ENCODE measurements at places on chromosomes 12 and 14. TPM values are rescaled to one million over a fixed set of nuclear protein-coding genes. Genes with fewer than 3 reads are reported as not detected.

KCNC2 gene
- total RNA-seq, result not detected

DNA sequence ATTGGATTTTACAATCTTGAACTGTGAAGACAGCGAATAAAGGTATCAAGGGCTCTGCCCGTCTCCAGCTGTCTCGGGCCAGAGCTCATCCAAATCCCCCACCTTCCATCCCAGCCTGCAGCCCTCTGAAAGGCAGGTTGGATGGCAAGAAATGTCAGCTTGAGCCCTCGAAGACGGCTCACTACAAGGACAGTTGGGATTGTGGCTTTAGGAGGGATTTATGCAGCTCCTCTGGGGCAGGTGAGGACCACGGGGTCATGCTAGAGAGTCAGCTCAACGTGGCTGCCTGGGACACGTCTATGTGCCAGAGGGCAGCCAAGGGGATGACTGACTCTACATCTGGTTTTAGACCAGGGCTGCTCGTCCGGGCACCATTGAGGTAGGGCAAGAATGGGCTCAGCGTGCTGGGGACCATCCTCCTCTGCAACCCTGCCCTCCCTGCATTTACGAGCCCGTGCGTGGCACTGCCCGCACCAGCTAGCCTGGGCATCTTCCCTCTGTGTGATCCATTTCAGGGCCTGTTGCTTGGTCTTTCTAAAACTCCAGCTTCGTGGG lies 16.2 kb downstream of the MVK start:
- no peak overlapping the region for H3K4me3 ChIP-seq
- H3K27ac ChIP-seq, result no peak overlapping the region
- H3K36me3 ChIP-seq, result peaks cover 16% of the 10 kb centered on the region
- no peaks in the 10 kb centered on the region for H3K27me3 ChIP-seq
- no peak for DNase-seq

GRCh38 chr12:41264281-41264680 lies 76.2 kb downstream of the PDZRN4 start:
- DNase-seq, result no peak
- H3K27me3 ChIP-seq, result no peaks in the 10 kb centered on the region
- H3K27ac ChIP-seq, result no peak overlapping the region
- no peaks in the 10 kb centered on the region for H3K4me1 ChIP-seq

CFAP251 gene
- 2.4 TPM for total RNA-seq

GRCh38 chr14:104101086-104101621 lies 15.7 kb downstream of the ASPG start:
- DNase-seq, result no peak
- no peak overlapping the region for H3K4me3 ChIP-seq
- H3K27ac ChIP-seq, result no peak overlapping the region
- H3K27me3 ChIP-seq, result no peaks in the 10 kb centered on the region

DNA sequence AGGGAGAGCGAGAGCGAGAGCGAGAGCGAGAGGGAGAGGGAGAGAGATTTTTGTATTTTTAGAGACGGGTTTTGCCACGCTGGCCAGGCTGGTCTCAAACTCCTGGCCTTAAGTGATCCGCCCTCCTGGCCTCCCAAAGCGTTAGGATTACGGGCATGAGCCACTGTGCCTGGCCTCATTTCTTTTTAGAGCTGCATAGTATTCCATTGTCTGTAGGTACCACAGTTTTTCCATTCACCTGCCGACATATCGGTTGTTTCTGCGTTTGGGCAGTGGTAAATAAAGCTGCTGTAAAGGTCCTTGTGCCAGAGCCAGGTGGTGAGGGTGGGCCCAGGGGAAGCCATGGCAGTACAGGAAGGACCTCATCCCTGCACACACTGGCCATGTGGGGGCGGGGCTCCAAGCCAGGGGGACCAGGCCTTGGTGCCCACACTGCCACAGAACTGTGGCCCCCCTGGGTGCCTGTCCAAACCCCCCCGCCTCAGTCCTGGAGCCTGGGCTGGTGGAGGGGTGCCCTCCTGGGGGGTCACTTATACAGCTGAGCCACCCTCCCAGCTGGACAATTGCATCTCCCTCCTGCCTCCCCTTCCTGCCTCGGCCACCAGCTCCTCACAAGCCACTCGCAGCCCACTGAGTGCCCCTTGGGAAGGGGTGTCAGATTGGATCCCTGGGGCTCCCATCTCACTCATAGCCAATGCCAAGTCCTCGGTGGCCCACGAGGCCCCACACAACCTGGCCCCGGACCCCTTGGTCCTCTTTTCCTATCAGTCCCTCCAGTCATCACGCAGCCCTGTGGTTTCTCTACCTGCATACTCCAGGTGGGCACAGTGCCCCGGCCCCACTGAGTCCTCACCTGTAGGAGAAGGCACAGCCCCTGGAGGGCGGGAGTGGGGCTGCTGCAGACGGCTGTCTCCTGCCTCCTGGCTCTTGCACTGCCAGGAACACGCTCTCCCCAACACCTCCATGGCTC lies 1.7 kb upstream of the PUS1 start:
- H3K36me3 ChIP-seq, result peaks cover 8% of the 10 kb centered on the region
- H3K27ac ChIP-seq, result no peak overlapping the region
- DNase-seq, result peak; percentile 36
- H3K4me1 ChIP-seq, result peaks cover 7% of the 10 kb centered on the region

GRCh38 chr14:59268858-59269257 lies 80.4 kb downstream of the DAAM1 start:
- DNase-seq, result no peak
- H3K4me1 ChIP-seq, result peaks cover 6% of the 10 kb centered on the region
- H3K36me3 ChIP-seq, result no peaks in the 10 kb centered on the region

RGS6 gene
- total RNA-seq, result 0.67 TPM

GRCh38 chr12:57377103-57377840 lies 53.6 kb downstream of the R3HDM2 start:
- DNase-seq, result no peak
- H3K4me1 ChIP-seq, result no peaks in the 10 kb centered on the region
- no peak overlapping the region for H3K27ac ChIP-seq
- no peaks in the 10 kb centered on the region for H3K36me3 ChIP-seq
- no peak overlapping the region for H3K4me3 ChIP-seq
- H3K27me3 ChIP-seq, result no peaks in the 10 kb centered on the region

All from adrenal gland (tissue), 19 donors.